ENCODE measurements at places on chromosomes 1 and 21. TPM values are rescaled to one million over a fixed set of nuclear protein-coding genes. Genes with fewer than 3 reads are reported as not detected.

DISC1 gene
- polyA plus RNA-seq: 0.78 TPM

THEM5 gene
- 0.25 TPM for polyA plus RNA-seq

FGGY gene
- 5.9 TPM for polyA plus RNA-seq

NR5A2 gene
- polyA plus RNA-seq: not detected

LEMD1 gene
- not detected for polyA plus RNA-seq

USH2A gene
- polyA plus RNA-seq: not detected

FCRL4 gene
- not detected for polyA plus RNA-seq

FALEC gene
- not detected for polyA plus RNA-seq

KIF26B gene
- not detected for polyA plus RNA-seq

IFFO2 gene
- 4.7 TPM for polyA plus RNA-seq

KCNA3 gene
- 87.5 TPM for polyA plus RNA-seq

RHD gene
- polyA plus RNA-seq: 0.48 TPM

BCL2L15 gene
- polyA plus RNA-seq: 0.47 TPM

CFAP107 gene
- not detected for polyA plus RNA-seq

DNA sequence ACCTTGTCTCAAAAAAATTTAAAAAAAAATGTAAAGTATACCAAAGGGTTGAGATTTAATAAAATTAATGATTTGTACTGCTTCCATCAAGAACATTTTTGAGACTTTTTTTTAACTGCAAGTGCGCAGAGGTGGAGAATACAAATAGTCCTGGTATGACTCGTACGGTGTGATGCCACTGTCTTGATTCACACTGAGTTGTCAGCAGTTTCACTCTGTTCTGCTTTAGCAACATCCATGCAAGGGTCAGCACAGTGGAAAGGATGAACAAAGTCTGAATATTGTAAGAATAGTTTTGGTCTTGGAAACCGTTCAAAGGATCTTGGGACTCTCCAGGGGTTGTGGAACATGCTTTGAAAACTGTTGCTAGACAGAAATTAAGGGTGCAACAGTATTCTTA is 40.2 kb downstream of the EXO1 start:
- no peak for DNase-seq
- no peaks in the 10 kb centered on the region for H3K27me3 ChIP-seq
- no peak overlapping the region for H3K4me3 ChIP-seq
- no peaks in the 10 kb centered on the region for H3K4me1 ChIP-seq

- DNase-seq: no peak
- H3K4me3 ChIP-seq: no peak overlapping the region
- H3K27me3 ChIP-seq: no peaks in the 10 kb centered on the region
- H3K4me1 ChIP-seq: no peaks in the 10 kb centered on the region
Observed at GRCh38 chr1:45437323-45437722, 53.6 kb downstream of the TESK2 start.

- DNase-seq: no peak
- peaks cover 40% of the 10 kb centered on the region for H3K4me1 ChIP-seq
- H3K27me3 ChIP-seq: no peaks in the 10 kb centered on the region
- H3K4me3 ChIP-seq: peak overlapping the region; percentile 74
- peak overlapping the region; percentile 78 for H3K27ac ChIP-seq
Observed at GRCh38 chr21:46560568-46561444, 44.1 kb downstream of the S100B start.

DNA sequence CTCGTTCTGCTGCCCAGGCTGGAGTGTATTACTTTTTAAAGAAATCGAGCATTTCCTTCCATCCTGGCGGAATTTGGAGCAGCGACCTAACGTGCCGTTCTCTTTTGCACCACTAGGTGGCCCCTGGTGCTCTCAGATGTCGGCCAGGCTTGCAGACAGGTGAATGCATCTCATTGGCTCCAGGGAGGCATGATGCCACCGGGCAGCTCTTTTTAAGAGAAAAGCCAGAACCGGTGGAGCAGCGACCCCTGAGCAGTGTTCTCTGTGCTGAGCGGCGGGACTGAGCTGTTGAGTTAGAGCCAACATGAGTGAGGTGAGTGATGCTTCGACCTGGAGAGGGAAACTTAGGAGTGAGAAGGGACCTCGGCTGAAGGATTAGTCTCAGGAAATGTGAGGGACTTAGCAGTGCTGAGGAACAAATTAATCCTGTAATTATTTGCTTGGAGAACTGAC is at the start of gene PCP4:
PCP4 (plus strand) TSS at position 241 of the 453 bp plus-strand sequence; CDS start at position 305, 64 bp downstream.
- no peaks in the 10 kb centered on the region for H3K27me3 ChIP-seq
- no peaks in the 10 kb centered on the region for H3K4me1 ChIP-seq
- H3K4me3 ChIP-seq: no peak within 1 kb of the TSS
- H3K36me3 ChIP-seq: no peaks in the 10 kb centered on the region
- no peak for DNase-seq
- H3K27ac ChIP-seq: no peak within 1 kb of the TSS

- H3K4me1 ChIP-seq: no peaks in the 10 kb centered on the region
- no peak for DNase-seq
- H3K4me3 ChIP-seq: no peak overlapping the region
- H3K36me3 ChIP-seq: no peaks in the 10 kb centered on the region
- H3K27me3 ChIP-seq: no peaks in the 10 kb centered on the region
- H3K27ac ChIP-seq: no peak overlapping the region
Observed at GRCh38 chr1:153614906-153615305, 1.2 kb downstream of the S100A14 start.

- H3K27ac ChIP-seq: no peak overlapping the region
- no peaks in the 10 kb centered on the region for H3K36me3 ChIP-seq
- H3K27me3 ChIP-seq: no peaks in the 10 kb centered on the region
- no peak for DNase-seq
Observed at GRCh38 chr1:48089356-48089891, 92.2 kb upstream of the TRABD2B start.

- H3K4me3 ChIP-seq: peak overlapping the region; percentile 79
- peak overlapping the region; percentile 99 for H3K27ac ChIP-seq
- no peak for DNase-seq
- H3K36me3 ChIP-seq: peaks cover 13% of the 10 kb centered on the region
- peaks cover 78% of the 10 kb centered on the region for H3K4me1 ChIP-seq
Observed at GRCh38 chr1:26828411-26828991, 2.0 kb downstream of the ZDHHC18 start.

GRCh38 chr21:38476385-38476784 is 21.9 kb downstream of the ERG start:
- peaks cover 20% of the 10 kb centered on the region for H3K27me3 ChIP-seq
- DNase-seq: no peak
- H3K36me3 ChIP-seq: no peaks in the 10 kb centered on the region
- H3K4me3 ChIP-seq: no peak overlapping the region
- no peak overlapping the region for H3K27ac ChIP-seq
- no peaks in the 10 kb centered on the region for H3K4me1 ChIP-seq

DNA sequence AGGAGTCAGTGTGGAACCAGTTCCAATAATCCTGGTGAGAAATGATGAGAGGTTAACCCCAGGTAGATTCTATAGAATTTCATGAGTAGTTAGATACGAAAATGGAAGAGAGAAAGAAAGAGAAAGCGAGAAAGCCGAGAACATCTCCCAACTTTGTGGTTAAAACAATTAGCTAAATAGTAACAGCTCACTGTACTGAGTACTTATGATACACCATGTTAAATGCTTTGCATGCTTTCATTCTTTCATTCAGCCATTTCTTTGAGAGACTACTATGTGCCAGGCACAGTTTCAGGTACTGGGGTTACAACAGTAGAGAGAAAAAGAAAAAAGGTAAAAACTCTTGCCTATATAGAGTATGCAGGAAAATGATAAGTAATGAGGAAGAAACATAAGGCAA is 109.7 kb upstream of the SYT6 start:
- peaks cover 5% of the 10 kb centered on the region for H3K27me3 ChIP-seq
- no peaks in the 10 kb centered on the region for H3K36me3 ChIP-seq
- no peaks in the 10 kb centered on the region for H3K4me1 ChIP-seq
- no peak overlapping the region for H3K4me3 ChIP-seq

DNA sequence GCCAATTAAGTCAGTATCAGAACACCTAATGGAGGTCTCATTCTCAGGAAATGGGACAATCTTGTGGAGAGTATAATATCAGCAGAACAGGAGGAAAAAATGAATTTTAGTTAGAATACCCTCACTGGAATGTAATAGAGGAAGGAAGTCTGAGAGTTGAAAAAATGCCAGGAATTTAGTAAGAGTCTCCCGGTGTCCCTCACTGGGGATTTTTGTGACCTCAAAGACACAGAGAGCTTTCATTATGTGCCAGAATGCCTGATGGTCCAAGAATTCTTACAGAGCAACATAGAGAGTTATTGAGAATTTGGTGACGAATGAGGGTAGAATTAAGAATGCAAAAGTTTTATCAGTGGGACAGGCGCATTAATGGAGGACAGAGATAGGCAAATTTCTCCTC is 443.5 kb upstream of the B3GALT2 start:
- H3K4me1 ChIP-seq: peaks cover 7% of the 10 kb centered on the region
- DNase-seq: no peak
- H3K36me3 ChIP-seq: no peaks in the 10 kb centered on the region
- no peak overlapping the region for H3K4me3 ChIP-seq

DNA sequence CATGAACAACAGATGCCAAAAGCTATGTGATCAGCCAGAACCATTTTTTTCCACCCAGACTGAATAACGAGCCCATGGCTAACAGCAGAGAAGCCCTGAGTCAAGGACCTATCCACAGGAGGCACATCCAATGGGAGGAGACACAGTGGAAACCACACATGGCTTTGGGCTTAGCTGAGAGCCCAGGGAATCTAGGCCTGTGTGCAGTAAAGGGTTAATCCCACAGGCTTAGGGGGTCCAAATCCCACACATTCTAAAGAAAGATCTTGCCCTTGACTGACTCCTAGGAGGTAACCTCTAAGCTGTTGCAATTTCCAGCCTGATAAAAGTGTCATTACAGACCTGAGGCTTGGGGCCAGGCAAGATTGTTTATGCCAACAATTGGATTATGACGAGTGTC is 194.5 kb downstream of the DSCAM start:
- no peak overlapping the region for H3K27ac ChIP-seq
- H3K36me3 ChIP-seq: no peaks in the 10 kb centered on the region
- no peak for DNase-seq
- H3K4me3 ChIP-seq: no peak overlapping the region
- H3K4me1 ChIP-seq: no peaks in the 10 kb centered on the region
- H3K27me3 ChIP-seq: no peaks in the 10 kb centered on the region

GRCh38 chr21:29295066-29295650 is 3.6 kb upstream of the BACH1 start:
- H3K4me1 ChIP-seq: peaks cover 39% of the 10 kb centered on the region
- peak; percentile 56 for DNase-seq
- H3K36me3 ChIP-seq: no peaks in the 10 kb centered on the region
- H3K4me3 ChIP-seq: peak overlapping the region; percentile 77
- peak overlapping the region; percentile 83 for H3K27ac ChIP-seq

GRCh38 chr1:207833381-207833780 is 77.5 kb downstream of the CD34 start:
- no peak for DNase-seq
- peaks cover 16% of the 10 kb centered on the region for H3K36me3 ChIP-seq
- no peak overlapping the region for H3K4me3 ChIP-seq

DNA sequence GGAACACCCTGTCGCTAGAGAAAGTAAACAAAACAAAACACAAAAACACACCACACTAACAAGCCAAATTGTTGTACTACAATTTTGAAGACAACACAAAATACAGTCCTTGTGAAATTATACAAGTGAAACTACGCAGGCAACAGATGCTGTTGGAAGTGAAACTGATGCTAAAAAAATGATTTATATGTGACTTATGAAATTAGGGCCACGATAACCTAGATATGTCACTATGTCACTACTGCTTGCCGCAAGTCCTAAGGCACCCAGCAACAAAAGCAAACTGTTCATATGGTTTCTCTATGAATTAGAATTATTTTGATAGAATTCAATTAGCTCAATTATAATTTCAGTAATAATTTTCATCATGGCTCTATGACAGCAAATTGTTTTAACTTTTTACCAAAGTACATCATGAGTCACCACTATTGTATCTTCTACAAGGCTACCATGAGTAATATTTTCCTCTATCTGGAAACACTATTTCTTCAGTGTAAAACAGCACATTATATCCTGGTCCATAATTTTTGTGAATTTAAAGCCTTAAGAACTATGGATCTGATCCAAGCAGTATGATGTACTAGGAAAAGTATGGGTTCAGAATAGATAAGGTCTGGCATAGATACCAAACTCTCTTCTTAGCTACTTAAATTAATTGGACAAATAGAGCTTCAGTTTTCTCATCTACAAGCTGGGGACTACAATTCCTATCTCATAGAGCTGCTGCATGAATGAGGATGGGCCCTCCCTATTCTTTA is 216.3 kb downstream of the COL11A1 start:
- H3K36me3 ChIP-seq: no peaks in the 10 kb centered on the region
- H3K4me3 ChIP-seq: no peak overlapping the region
- no peak for DNase-seq
- H3K27me3 ChIP-seq: no peaks in the 10 kb centered on the region

DNA sequence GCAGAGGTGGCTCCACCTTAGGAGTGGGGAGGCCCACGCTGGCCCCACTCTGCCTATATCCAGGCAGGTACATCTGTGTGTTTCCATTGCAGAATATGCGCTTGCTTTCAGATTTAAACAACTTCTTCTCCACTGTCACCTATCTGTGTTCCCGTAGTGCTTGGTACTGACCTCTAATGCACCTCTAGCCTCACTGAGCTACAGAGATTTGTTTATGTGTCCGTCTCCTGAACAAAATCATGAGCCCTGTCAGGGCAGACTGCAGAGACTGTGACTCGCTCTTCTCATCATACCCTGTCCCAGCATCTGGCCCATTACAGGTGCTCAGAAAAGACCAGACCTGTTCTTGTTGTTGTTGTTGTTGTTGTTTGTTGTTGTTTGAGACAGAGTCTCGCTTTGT is 14.5 kb upstream of the LRRC38 start:
- no peak for DNase-seq
- no peaks in the 10 kb centered on the region for H3K4me1 ChIP-seq
- no peaks in the 10 kb centered on the region for H3K36me3 ChIP-seq
- no peak overlapping the region for H3K27ac ChIP-seq
- H3K4me3 ChIP-seq: no peak overlapping the region
- no peaks in the 10 kb centered on the region for H3K27me3 ChIP-seq

GRCh38 chr1:41802532-41803501 is 115.9 kb downstream of the HIVEP3 start:
- peaks cover 80% of the 10 kb centered on the region for H3K4me1 ChIP-seq
- no peaks in the 10 kb centered on the region for H3K36me3 ChIP-seq
- peak overlapping the region; percentile 20 for H3K4me3 ChIP-seq
- H3K27ac ChIP-seq: peak overlapping the region; percentile 65
- no peaks in the 10 kb centered on the region for H3K27me3 ChIP-seq
- DNase-seq: peak; percentile 49

GRCh38 chr1:228022571-228023293 is 15.9 kb downstream of the WNT3A start:
- H3K36me3 ChIP-seq: no peaks in the 10 kb centered on the region
- DNase-seq: no peak
- H3K4me1 ChIP-seq: no peaks in the 10 kb centered on the region
- peaks cover 3% of the 10 kb centered on the region for H3K27me3 ChIP-seq
